ENCODE measurements at places on chromosomes 4 and X.

DNA sequence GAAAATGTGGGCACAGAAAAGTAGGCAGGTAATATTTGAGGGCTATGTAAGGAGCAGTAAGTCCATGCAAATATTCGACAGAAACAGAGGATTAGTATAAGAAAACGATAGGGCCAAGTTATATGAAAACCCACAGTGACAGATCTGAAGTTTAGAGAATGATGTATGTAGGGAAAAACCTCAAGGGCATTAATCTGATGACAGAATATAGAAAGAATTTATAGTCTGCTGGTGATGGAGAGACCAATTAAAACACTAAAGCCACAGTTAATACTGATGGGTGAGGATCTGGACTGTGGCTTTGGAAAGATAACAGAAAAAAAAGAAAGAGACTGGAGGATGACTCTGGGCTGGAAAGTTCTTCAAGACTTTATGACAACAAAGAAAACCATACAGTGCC, 169.7 kb downstream of the PALLD start:
- no peak for DNase-seq

GRCh38 chrX:129522184-129523078, 859 bp downstream of the SMARCA1 start:
- peak; percentile 51 for DNase-seq

DNA sequence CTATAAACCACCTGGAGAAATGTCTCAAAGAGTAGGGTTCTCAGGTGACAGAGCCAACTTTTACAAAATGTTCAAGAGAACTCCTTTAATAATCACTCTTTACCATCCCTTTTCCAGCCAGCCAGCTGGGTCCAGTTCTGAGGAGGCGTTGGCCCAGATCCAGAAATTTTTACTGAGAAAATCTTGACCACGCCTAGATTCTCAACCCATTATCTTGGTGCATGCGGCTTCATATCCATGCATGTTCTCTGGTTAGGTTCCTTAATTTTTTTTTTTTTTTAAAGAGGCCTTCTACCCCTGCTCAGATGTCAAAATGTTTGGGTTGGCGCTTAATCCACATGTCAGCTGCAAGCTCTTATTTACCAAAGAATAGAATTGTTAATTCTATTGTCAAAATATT, 12.0 kb upstream of the MAP7D2 start:
- DNase-seq = no peak

- DNase-seq = peak; percentile 38
These were observed 1.3 kb downstream of the PARM1 start for GRCh38 chr4:74934016-74934831.

- DNase-seq = no peak
These were observed 3.5 kb upstream of the CDS1 start for GRCh38 chr4:84579403-84579776.

DNA sequence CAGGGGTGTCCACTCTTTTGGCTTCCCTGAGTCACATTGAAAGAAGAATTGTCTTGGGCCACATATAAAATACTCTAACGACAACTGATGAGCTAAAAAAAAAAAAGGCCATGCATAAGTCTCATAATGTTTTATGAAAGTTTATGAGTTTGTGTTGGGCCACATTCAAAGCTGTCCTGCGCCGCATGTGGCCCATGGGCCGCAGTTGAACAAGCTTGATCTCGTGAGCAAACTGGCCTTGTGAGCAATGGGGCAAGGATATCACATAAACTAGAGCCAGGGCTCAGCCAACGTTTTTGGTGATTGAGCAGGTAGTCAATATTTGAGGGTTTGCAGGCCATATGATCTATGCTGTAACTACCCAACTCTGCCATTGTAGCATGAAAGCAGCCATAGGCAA, 44.6 kb upstream of the PHKA2 start:
- DNase-seq = no peak

DNA sequence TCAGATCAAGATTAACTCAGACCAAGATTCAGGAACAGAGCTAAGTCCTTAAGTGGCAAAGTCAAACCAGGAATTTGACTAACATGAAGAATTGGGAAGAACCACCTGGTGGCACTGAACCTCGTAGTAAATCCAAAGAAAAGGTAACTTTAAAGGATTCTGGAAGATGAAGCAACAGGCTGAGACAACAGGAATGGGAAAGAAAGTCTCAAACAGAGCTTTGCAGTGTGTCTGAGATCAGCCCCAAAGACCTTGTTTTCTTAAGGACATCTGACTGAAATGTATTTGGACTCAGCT, 126.1 kb downstream of the ASB9 start:
- DNase-seq = no peak

GRCh38 chr4:124768596-124769365, 56.2 kb upstream of the ANKRD50 start:
- no peak for DNase-seq

GRCh38 chr4:188008377-188008776, 12.8 kb downstream of the ZFP42 start:
- DNase-seq = no peak

DNA sequence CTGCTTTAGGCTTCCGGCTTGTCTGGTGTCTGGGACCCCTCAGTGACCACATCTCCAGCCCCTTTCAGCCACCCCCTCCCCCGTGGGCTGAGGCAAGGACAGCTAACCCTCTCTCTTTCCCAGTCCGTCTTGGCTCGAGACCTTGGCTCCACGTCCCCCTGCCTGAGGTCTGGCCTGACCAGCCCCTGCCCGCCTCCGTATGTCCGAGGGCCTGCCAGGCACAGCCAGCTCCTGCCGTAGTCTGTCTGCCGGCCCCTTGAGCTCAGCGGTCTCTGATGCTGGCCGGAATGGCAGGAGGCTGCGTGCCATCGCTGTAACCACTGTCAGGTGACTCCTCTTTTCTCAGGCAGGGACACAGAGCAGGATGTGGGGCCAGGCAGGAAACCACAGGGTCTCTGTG, 73.3 kb upstream of the LRPAP1 start:
- no peak for DNase-seq

GRCh38 chr4:13067077-13067476, 417.1 kb downstream of the RAB28 start:
- DNase-seq = no peak

DNA sequence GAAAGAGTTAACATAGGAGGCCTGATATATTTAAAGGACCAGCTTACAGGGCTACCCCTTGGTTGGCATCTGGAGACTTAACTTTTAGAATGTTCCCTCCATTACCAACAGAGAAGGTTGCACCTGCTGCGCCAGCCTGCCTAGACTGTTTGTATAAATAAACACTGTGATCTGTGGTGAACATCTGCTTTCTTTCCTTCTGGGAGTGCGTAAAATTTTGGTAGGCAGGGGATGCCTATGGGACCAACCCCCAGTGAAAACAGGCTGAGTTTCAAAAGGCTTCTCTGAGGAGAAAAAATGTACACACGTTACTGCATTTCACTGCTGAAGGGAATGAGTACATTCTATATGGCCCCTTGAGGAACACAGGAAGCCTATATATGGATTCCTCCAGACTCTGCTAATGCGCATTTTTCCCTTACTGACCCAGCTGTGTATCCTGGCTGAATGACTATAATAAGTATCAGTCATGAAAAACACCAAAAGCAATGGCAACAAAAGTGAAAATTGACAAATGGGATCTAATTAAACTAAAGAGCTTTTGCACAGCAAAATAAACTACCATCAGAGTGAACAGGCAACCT, 13.8 kb downstream of the CENPC start:
- no peak for DNase-seq

DNA sequence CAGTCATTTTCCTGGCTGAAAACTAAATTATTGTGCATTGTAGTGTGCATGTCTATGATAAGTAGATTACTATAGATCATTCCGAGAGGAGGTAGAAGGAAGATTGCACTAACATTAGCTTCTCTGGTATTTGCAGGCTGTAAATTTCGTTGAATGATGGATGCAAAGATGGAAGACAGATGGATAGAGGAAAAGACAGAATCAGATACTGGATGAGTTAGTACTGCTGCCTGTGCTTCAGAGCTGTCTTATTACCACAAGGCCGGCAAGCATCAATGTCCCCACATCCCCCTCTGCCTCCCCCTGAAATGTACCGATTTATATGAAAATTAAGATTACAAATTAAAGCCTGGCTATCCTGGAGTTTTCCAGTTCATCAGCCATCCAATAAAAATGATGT, 17.7 kb downstream of the NAA11 start:
- DNase-seq = no peak

All from NCI-H2081 (cell line).